ENCODE measurements at places on chromosomes 1 and 21.

GRCh38 chr21:38909929-38910328 lies 104.2 kb downstream of the ETS2 start:
- DNase-seq: no peak

DNA sequence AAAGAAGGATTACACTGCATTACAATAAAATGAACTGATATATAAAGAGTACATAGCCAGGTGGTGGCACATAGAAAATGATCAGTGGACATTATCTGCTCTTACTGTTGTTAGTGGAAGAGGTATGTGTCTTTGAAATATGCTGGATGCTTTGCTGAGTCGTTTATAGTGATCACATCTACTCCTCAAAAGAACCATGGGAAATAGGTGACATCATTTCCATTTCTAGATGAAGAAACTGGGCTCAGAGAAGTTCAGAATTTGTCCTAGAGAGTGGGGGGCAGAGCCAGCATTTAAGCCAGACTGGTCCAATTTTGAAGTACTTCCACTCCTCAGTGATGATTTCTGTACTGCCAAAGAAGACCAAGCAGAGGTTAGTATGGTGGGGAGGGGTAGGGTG lies 34.0 kb upstream of the BACH1 start:
- DNase-seq: no peak

- DNase-seq: peak; percentile 37
These were observed 36.6 kb downstream of the GJA5 start for GRCh38 chr1:147723691-147724323.

GRCh38 chr1:118075116-118075515 lies 109.9 kb downstream of the SPAG17 start:
- DNase-seq: no peak

DNA sequence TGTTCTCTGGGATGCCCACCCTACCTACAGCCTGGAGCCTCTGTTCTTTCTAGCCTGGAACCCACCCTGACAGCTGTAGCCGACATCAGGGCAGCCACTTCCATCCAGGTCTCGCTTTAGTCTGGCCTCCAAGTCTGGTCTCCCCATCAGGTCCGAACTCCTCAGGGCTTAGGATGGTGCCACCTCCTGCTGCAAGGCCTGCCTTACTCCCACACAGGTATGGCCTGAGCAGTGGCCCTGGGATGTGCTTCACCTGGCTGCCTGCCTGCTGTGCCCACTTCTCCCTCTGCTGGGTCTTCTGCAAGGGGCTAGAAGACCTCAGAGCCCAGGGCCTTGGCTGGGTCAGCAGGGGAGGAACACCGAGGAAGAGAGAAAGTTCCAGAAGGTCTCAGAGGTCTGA lies 35.7 kb upstream of the MAGOH start:
- DNase-seq: no peak

DNA sequence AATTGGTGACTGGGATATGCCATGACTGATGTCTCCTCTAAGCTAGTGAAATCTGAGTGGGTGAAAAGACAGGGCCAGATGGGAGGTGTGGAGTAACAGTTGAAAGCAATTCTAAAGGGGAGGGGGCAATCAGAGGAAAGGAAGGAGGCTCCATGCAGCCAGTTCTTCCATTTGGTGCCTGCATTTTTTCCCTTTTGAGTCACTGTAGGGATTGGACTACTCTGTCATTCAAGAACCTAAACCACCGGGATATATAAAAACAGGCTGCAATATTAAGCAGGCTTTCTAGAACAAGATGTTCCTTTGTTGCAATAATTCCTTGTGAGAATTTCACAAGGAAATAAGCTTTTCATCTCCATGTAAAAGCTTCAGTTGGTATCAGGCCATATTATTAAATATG lies 18.3 kb downstream of the CLIC6 start:
- DNase-seq: no peak

- peak; percentile 93 for DNase-seq
These were observed 34.8 kb downstream of the KCNQ4 start for GRCh38 chr1:40818264-40818961.

DNA sequence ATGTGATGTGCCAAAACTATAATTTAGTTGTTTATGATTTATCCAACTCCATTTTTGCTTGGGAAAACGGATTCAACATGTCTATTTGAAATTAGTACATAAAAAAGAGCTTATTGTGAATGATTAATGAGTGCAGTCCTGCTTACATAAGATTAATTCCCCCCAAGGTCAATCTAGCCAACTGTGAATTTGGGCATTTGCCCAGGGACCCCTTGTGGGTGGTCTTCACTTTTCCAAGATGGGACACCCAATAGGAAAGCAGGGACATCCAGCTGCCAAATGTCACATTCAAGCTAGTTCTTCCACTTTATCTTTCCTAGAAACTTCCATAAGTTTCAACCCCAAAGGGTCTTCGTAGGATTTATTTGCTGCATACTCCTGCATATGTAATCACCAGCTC lies 362.4 kb upstream of the PKN2 start:
- no peak for DNase-seq

GRCh38 chr21:44490816-44491215 lies 35.5 kb downstream of the LRRC3 start:
- DNase-seq: no peak

GRCh38 chr1:156592910-156593660 lies 1.5 kb downstream of the NAXE start:
- DNase-seq: no peak

GRCh38 chr1:117967881-117968280 lies 38.3 kb downstream of the WDR3 start:
- no peak for DNase-seq

DNA sequence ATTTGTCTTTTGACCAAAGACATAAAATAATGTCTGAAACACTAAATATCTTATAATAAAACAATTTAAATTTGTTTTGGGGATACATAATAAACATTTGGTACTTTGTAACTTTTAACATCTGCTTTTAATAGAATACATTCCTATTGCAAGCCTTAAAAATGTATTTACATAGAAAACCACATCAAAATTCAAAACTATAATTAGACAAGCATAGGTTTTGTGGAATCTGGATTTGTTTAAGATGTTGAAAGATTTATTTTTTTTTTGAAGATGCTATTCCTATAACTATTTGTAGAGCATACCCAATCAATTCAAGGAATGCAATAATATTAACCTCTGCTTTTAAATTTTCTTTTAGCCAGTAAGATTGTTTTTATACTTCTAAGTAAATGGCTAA lies 125.7 kb downstream of the FMN2 start:
- DNase-seq: no peak

DNA sequence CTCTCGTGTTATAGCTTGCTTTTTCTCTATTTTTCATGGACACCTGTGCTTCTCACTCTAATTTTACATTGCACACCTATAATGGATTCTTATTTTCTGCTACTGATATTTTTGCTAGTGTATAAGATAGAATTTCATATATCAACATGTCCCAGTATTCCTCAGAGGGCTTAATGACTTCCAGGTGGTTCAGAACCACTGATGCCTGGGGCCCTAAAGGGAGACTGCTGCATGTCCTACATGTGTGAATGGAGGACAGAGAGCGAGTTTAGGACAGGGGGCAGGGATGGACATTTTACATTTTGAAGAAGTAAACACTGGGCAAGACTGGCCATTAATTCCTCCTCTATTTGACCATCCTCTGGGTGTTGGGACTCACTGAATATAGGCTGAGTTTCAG lies 100.6 kb downstream of the DISC1 start:
- DNase-seq: no peak

- DNase-seq: no peak
These were observed 44.7 kb downstream of the SLC44A3 start for GRCh38 chr1:94864821-94865220.

- no peak for DNase-seq
These were observed 6.2 kb upstream of the ERO1B start for GRCh38 chr1:236287757-236288619.

GRCh38 chr1:2232255-2232915 lies 4.3 kb downstream of the SKI start:
- DNase-seq: no peak

GRCh38 chr1:45722809-45723208 lies 27.6 kb downstream of the IPP start:
- DNase-seq: no peak

DNA sequence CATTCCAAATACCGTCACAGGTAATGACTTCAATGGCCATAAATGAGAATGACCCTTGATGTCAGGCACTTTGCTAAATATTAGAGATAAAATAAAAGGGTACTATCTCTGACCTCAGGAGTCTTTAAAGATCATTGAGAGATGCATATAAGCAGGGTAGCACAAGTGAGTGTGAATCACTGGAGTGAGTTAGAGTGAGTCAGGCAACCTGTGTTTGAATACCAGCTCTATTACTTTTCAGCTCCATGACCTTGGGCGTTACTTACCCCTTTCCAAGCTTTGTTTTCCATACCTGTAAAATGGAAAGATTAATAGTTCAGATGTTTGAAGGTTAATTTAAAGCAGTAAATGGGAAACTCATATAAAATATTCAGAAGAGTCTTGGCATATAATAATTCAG lies 1058.0 kb upstream of the ADGRL4 start:
- DNase-seq: no peak

DNA sequence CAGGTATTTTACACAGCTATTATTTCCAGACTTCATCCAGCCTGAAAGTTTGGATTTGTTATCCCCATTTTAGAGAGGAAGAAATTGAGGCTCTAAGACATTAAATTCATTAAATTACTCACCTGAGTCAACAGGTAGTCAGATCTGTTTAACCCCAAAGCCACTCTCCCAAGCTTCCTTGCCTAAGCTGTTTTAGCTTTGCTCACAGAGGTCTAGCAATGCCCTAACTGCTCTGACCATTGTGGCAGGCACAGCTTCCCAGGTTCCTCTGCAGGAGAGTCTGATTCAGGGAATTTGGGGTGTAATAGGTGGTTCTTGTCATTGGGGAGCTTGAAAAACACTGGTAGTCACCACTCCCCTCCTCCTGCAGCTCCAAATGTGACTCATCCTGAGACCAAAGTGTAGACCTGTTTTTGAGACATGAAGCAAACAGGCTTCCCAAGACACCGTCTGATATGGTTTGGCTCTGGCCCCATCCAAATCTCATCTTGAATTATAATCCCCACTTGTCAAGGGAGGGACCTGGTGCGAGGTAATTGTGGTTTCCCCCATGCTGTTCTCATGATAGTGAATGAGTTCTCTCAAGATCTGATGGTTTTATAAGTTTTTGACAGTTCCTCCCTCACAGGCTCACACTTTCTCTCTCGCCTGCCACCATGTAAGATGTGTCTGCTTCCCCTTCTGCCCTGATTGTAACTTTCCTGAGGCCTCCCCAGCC lies 142.8 kb upstream of the DNAH14 start:
- DNase-seq: no peak

DNA sequence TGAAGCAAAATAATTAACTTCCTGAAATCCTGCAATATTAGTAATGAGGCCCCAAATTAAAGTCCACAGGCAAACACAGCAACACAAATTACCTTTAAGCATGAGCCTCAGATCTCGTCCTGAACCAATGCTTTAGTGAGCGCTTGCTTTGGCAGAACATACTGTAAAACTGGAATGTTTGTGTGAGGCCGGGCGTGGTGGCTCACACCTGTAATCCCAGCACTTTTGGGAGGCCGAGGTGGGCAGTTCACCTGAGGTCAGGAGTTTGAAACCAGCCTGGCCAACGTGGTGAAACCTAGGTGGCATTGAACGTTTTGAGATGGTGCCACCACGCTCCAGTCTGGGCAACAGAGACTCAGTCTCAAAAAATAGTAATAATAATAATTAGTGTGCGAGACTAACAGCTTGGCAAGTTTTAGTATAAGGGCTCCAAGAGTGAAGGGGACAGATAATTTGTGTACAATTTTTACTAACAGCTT lies 17.8 kb downstream of the SFPQ start:
- DNase-seq: no peak

DNA sequence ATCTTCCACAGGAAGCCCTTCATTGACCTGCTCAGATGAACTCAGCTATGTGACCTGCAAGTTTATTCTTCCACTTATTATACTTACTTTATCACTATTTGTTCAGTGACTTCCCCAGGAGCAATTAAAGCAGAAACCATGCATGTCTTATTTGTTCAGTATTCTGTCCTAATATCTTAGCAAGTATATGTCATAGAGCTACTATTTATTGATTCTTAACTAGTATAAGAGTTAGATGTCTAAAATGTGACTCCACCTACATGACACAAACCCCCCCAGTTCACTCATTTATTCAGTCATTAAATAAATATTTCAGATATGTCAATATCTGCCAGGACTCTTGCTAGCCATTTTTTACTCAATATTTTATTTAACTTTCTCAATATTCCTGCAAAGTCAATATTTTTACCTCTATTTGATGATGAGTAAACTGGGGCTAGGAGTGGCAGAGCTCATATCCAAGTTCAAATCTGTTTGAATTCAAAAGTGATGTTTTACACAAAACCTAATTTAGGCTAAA lies 469.0 kb upstream of the USP24 start:
- no peak for DNase-seq

GRCh38 chr1:79353224-79353623 lies 346.7 kb upstream of the ADGRL4 start:
- DNase-seq: no peak

Data from CD4-positive, alpha-beta T cell treated with Interleukin-21 for 1 hour (primary cell).